Putamen (tissue), 1 donor: ENCODE measurements at places on chromosomes 2 and 18.

DNA sequence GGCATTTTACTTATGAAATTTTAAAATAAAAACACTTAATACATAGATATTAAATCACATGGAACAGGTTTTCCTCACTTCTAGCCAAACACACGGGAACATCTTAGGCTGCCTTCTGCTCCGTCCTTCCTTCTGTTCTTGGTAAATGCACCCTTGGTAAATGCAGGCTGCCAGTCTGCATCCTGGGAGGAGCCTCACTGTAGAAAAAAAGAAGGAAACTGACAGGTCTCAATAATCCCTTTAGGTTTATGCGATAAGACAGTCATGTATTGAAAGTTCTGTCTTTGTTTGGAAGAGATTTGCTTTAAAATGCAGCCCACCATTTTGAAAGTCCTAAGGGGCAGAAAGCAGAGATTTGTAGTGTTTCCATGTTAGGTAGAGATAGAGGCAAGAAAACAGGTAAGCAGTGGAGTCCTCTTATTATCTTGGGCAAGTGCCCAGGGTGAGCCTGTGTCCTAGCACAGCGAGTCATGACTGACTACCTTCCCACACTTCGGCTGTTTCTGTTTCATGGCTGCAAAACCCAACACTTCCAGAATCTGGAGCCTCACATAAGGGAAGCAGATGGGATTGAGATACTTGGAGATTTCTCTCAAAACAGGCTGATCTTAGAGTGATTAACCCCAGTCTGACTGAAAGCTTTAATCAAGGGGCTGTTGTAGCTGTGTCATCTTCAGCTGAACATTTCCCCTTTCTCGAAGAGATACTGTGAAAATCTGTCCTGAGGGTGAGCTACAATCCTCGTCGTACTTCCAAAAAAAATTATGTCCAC is 131.4 kb upstream of the MAP3K20 start:
- no peak for DNase-seq

DNA sequence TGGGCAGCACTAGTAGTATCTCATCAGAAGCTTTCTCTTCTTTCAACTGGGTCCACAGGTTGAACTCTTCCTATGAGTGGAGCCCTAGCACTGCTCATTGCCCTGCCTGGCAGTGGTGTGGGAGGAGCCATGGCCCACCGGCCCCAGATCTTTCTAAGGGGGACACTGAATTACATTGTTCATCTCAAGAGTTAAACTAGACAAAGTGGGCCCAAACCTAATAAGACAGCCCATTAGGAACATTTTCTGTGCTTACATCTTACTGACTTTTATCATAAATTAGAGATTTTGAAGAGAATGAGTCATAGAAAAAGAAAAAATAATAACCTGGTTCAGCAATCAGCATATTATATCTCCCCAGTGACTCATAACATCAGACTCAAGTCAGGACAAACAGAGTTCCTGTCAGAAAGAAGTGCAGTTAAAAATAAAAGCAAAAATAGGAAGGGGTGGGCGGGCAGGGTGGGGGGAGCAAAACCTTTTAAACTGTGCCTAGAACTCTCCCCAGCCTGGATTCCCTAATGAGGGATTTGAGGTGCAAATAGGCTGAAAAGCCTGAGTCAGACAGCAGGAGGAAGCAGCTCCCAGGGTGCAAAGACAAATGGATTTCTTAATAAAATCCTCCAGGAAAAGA is 161.6 kb upstream of the TRIB2 start:
- DNase-seq = peak; percentile 46

GRCh38 chr2:29195796-29196195 is 80.6 kb downstream of the CLIP4 start:
- no peak for DNase-seq

GRCh38 chr2:241746084-241746483 is 11.7 kb downstream of the D2HGDH start:
- no peak for DNase-seq

- DNase-seq = no peak
Measured at GRCh38 chr2:40752796-40753195, 300.9 kb upstream of the SLC8A1 start.

GRCh38 chr18:64639536-64639935 is 490.6 kb upstream of the LINC00305 start:
- peak; percentile 57 for DNase-seq

DNA sequence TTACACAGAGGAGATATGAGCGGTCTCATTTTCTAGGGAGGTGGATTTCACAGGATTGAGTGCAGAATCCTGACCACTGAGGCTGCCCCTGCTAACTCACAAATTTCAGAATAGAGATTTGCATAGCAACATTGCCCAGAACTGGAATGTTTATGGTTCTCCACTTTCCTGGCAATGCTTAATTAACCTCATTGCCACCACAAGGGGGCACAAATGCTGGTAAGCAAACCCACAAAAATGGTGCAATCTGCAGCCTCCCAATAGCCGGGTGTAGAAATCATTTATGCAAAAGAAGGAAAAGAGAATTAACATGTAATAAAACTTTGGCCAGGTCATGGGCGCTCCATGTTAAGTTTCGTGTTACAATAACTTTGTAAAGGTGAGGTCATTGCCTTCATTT is 112.4 kb downstream of the CYRIA start:
- DNase-seq = peak; percentile 21

- DNase-seq = no peak
Measured at GRCh38 chr2:171169839-171170238, 9.1 kb upstream of the TLK1 start.

GRCh38 chr2:86050301-86050700 is 55.4 kb downstream of the POLR1A start:
- DNase-seq = no peak

GRCh38 chr2:239553376-239554000 is 152.7 kb upstream of the HDAC4 start:
- no peak for DNase-seq

- DNase-seq = no peak
Measured at GRCh38 chr2:45227347-45227746, 218.1 kb upstream of the SIX2 start.

DNA sequence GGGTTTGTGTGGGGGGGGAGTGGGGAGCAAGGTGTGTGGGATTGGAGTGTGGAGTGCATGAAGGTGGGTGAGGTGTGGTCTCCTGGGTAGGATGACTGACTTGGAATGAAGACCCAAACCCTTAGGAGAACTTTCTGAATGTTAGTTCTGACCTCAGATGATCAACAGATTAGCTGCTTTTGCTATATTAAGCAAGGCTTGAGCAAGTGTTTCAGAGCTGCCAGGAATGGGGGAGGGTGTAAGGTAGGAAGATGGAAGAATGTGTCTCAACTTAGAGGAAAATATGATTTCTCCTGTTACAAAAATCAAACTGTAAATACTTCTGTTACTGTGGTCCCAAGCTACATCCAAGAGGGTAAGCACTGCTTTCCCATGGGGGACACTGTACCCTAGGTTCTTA is 273.6 kb downstream of the TGIF1 start:
- DNase-seq = no peak

- DNase-seq = peak; percentile 87
Measured at GRCh38 chr18:435940-436339, 64.6 kb downstream of the COLEC12 start.

GRCh38 chr18:24014062-24014985 is at the start of gene TTC39C:
TTC39C (plus strand) TSS chr18:24014754; CDS start chr18:24014872, 118 bp downstream.
- peak; percentile 24 for DNase-seq

GRCh38 chr2:202122980-202123720 is 50.1 kb downstream of the KIAA2012 start:
- peak; percentile 6 for DNase-seq

DNA sequence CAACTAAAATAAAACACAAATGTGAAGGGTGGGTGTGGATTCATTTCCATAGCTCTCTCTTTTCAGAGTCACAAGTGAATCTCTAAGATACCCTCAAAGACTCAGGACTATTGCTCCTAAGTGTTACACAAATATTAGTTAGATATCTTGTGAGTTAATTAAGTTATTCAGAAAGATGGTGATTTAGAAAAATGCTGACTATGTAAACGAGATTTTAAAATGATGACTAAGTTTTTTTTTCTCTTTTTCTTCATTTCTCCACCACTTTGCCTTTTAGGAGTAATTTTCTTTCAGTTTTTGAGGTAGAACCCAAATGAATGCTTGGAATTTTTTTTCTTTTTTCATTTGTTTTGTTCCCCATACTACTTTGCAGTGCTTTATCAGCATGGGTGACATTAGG is 479.7 kb downstream of the SPAG16 start:
- no peak for DNase-seq

- DNase-seq = no peak
Measured at GRCh38 chr18:22169889-22170420, 566 bp downstream of the GATA6 start.

- DNase-seq = no peak
Measured at GRCh38 chr2:241741016-241741415, 6.6 kb downstream of the D2HGDH start.

DNA sequence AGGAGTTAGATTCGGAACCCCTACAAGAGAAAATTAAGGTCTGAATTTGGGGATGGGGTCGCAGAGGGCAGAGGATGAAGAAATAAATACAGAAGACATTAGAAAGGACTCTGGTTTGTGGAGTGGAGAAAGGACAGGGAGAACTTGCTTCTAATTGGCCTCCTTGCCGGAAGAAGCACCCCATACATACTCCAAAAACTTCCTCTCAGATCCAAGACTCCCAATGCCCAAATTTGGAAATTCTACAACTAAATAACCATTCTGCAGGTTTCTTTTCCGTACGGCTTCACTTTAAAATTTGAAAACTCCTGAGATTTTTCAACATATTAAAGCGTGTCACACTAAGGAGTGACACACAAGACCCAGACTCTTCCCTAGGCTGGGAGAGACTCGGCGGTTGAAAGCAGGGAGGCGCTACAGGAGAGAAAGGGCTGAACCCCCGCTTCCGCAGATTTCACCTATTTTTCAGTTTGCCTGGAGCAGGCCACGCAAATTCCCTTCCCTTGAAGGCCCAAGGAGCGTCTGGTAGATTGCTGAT is 478 bp downstream of the CLHC1 start:
- DNase-seq = no peak

DNA sequence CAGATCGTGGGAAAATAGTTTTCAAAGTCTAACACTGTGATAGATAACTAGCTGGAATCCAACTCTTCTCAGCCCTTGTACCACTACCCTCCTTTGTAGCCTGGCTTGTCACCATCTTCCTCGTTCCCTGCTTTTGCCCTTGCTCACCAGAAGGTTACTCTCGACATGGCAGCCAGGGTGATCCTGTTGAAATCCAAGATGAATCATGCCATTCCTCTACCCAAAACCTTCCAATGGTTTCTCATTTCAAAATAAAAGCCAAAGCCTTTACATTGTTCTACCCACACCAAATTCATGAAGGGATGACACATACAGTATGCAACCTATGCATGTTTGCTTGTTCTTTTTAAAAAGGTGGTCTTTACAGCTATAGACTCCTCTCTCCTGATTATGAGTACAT is 45.7 kb downstream of the STAT4 start:
- DNase-seq = no peak

DNA sequence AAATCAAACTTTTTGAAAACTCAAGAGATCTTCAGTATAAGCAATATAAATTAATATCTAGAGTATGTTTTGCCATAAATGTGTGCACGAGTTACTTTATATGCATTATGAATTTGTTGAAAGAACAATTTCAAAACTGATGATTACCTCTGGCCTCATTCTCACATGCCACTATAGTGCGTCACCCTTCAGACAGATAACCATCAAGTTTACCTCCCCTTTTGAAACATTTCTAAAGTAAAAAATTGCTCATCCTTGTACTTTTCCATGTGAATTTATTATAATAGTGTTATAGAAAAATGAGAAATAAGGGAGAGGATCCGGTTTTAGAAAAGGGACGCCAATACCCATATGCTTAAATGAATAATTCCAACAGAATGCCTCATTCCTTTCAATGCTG is 38.3 kb downstream of the ZEB2 start:
- no peak for DNase-seq

- DNase-seq = no peak
Measured at GRCh38 chr2:12861344-12861930, 144.7 kb downstream of the TRIB2 start.

DNA sequence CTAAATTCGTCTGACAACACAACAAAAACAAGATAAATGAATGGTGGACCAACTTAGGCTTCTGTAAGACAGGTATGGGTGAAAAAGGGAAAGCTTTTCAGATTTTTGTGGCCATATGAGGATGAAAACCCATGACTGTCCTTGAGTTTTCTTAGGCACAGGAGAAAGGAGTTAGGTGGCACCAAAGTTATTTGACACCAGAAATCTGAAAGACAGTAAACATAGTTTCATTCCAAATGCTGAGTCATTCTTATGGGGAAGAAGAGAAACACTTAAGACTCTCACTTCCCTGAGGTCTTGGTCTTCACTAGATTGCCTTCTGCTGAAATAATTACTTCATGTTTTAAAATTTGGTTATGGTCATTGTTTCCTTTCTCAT is 5.2 kb upstream of the GPD2 start:
- no peak for DNase-seq

GRCh38 chr2:218312267-218312756 is 20.0 kb upstream of the TMBIM1 start:
- no peak for DNase-seq

DNA sequence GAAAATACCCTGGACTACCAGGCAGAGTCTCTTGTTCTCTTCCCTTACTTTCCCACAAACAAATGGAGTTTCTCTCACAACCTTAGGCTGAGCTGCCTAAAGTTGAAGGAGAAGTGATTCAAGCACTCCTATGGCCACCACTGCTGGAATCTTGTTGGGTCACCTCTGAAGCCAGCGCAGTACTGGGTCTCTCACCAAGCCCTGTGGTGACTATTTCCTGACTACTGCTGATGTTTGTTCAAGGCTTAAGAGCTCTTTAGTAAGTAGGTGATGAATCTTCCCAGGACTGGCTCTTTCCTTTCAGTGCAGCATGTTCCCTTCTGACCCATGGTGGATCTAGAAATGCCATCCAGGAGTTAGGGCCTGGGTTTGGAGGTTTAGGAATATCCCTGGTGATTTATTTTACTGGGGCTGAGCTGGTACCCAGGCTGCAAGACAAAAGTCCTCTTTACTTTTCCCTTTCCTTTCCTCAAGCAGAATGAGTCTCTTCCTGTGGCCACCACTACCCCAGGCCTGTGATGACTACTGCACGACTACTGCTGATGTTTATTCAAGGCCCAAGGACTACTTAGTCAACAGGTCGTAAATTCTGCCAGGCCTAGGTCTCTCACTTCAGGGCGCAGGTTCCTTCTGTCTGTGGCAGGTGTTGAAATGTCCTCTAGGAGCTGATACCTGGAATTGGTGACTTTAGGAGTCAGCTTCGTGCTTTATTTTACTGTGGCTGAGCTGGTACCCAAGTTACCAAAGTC is 121.8 kb downstream of the SLC4A10 start:
- no peak for DNase-seq

DNA sequence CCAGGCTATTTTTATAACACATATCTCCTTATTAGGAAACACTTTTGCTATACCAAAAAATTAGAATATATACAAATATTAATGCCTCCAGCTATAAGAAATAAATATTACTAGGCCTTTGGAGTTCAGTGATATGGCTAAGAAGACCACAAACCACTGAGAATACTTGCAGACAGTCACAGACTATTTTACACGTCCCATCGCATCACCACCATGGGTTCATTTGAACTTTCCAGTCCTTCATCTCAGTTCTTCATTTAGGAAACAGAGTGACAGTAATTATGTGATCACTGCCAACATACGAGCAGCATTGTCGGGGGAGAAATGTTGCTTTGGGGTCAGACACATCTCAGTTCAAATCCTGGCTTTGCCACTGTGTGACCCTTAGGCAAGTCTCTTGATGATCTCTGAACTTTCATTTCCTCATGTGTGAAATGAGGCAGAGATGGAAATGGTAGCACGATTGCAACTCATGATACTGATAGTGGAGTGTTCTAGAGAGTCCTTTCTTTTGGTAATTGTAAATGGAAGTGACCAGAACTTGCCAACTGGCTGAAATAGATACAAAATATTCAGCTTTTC is 138.9 kb upstream of the NRP2 start:
- DNase-seq = peak; percentile 7

GRCh38 chr2:109514857-109515256 is 98.9 kb downstream of the SEPTIN10 start:
- DNase-seq = no peak

- no peak for DNase-seq
Measured at GRCh38 chr2:176818617-176819016, 394.0 kb upstream of the HNRNPA3 start.
